ENCODE measurements at places on chromosomes 1 and 21. TPM values are rescaled to one million over a fixed set of nuclear protein-coding genes. Genes with fewer than 3 reads are reported as not detected.

KLHDC7A gene
- 1.6 TPM for total RNA-seq

KRTAP24-1 gene
- total RNA-seq, result not detected

DNA sequence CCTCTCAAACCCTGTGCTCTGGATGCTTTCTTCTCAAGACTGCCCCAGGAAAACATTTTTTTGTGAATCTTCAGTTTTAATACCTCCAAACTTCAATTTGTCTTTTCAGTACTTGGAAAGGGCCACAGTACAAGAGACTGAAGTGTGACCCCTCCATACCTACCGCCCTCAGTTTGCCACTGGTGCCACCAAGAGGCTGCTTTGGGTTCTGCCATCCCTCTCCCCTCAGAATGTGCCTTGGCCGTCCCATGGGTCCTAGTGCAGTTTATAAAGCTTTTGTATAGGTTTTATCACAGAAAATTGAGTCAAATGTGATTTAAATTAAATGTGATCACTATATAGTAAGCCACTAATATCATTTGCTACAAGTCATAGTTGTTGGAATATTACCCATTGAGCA lies 60.8 kb upstream of the PGD start:
- H3K27ac ChIP-seq, result no peak overlapping the region
- peaks cover 14% of the 10 kb centered on the region for H3K4me1 ChIP-seq
- no peak overlapping the region for H3K4me3 ChIP-seq
- H3K27me3 ChIP-seq, result no peaks in the 10 kb centered on the region
- no peak for DNase-seq
- H3K36me3 ChIP-seq, result peaks cover 16% of the 10 kb centered on the region

DNA sequence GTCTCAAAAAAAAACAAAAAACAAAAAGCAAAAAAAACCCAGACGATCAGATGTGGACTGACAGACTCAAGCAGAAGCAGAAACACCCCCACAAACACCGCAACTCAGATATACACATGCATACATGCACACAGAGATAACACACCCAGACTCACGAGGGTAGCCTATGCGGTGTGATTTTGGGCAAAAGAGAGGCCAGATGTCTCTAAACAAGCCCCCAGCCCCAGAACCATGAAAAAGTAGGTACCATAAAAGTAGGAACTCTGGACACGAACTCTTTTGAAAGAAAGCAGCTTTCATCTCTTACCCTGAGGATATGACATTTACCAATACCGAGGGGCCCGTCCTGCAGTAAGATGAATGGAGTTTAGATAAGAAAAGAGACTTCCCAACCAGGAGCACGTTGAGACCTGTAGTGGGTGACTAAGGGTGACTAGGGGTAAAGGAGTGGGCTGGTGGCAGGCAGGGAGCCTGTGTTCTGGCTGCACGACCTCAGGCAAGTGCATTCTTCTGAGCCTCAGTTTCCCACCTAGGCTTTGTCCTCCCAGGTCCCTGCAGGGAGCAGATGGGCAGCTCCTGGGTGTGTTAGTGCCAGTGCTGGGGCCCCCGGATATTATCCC lies 1.5 kb upstream of the TINAGL1 start:
- H3K27ac ChIP-seq, result peak overlapping the region; percentile 7
- peak overlapping the region; percentile 4 for H3K4me3 ChIP-seq
- no peaks in the 10 kb centered on the region for H3K36me3 ChIP-seq
- no peak for DNase-seq
- peaks cover 27% of the 10 kb centered on the region for H3K4me1 ChIP-seq

Measured in progenitor cell of endocrine pancreas (in vitro differentiated cells).